ENCODE measurements at places on chromosomes 13 and 19.

DNA sequence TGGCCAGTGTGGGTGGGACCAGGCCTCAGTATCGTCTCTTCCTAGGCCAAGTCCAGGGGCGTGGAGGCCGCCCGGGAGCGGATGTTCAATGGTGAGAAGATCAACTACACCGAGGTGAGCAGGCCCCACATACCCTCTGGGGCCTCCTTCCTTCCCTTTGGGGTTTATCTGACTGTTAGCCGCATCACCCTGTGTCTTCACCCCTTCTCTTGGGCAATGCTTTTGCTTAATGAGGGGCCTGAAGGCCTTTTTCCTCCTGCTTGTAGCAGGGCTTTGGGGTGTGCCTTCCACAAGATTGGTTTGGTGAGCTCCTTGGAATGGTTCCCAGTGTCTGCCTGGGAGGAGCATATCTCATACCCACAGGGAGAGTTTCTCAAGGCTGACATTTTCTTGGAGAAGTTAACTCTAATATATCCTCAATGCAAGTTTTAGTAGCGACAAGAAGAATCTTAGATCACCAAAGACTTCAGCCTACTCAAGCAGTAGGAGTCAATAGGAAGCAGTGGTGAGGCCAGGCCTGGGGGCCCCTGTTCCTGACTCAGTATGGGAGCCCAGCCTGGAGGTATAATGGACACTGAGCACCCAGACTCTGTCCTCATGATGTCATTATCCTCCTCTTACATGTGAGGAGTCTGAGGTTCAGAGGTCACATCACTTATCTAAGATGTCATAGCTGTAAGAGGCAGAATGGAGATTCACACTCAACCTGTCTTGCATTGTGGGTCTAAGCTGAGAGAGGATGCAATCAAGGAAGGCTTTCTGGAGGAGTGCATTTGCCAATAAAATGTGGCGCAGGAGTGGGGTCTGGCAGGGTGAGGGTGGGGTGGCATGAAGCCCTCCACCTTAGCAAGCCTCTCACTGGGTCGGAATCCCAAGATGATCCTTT lies 2.0 kb downstream of the GPI start:
- no peak for DNase-seq

DNA sequence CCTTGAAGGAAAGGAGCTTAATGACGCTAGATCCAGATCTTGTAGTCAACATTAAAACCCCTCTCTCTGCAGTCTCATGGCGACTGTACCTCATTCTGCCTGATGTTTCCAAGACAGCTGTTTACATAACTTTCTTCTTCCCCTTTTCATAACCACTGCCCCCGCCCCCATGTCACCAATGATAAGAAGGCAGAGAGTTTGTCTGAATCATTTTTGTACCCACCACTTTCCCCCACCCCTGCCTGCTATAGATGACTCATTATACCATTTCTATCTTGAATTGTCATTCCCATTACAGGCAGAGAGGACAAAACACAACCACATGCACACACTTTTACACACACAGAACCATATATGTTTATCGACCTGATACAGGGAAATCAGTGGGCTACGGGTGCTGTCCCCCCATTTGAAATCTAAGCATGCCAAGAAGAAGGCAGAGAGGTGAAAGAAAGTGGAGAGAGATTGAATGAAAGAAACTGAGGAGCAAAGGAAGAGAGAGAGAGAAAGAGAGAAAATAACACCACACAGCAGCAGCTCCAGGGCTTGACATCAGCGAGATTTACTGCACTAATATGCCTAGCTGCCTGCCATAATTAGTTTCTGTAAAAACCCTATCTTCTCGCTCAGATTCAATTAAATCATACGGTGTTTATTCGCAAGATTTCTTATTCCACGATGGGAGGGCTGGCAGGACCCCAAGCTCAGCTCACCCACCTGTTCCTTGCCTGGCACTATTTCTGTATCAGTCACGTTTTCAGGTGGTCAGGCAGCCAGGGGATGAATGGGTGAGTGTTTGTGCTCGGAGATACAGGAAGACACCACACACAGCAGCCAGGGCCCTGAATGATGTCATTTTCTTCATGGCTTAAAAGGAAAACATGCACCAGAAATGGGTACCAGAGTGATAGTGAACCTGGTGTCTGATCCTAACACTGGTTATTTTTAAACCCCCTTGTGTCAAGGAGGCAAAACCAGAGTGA lies 114.3 kb upstream of the SERP2 start:
- DNase-seq: no peak

GRCh38 chr19:35557539-35558399 lies 5.7 kb downstream of the ATP4A start:
- no peak for DNase-seq

- DNase-seq: no peak
These were observed 21.7 kb upstream of the FBXL3 start for GRCh38 chr13:77048681-77049080.

DNA sequence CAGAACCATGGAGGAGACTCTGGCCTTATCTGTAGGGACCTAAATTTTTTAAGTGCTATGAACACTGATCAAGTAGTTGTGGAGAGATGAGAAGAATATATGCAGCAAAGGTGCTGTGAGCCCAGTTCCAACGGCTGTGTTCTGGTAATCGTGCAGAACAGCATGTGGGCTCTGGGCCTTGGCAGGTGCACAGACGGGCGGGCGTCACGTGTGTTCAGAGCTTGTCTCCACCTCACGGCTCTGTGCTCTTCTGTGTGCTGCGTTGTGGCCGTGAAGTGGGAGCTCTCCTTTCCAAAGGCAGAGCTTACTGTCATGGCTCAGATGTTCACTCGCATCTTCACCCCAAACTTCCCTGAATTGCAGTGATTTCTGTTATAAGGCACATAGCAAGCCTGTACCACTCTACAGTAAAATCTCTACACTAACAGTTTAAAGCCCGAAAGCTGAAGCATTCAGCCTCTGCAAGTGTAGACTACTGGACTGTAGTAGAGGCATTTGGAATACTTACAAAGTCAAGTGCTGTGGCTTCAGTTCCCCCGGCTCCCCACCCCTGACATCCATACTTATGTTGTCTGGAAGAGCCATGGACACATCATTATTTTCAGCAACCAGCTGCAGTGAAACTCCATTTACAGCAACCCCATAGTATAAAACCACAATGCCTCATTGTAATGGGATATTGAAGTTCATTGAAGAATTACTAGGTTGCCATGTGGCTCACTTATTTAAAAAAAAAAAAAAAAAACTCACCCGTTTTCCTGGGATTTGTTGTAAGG lies 27.5 kb upstream of the TEX29 start:
- no peak for DNase-seq

- no peak for DNase-seq
These were observed 224.6 kb upstream of the GPC6 start for GRCh38 chr13:93001866-93002461.

DNA sequence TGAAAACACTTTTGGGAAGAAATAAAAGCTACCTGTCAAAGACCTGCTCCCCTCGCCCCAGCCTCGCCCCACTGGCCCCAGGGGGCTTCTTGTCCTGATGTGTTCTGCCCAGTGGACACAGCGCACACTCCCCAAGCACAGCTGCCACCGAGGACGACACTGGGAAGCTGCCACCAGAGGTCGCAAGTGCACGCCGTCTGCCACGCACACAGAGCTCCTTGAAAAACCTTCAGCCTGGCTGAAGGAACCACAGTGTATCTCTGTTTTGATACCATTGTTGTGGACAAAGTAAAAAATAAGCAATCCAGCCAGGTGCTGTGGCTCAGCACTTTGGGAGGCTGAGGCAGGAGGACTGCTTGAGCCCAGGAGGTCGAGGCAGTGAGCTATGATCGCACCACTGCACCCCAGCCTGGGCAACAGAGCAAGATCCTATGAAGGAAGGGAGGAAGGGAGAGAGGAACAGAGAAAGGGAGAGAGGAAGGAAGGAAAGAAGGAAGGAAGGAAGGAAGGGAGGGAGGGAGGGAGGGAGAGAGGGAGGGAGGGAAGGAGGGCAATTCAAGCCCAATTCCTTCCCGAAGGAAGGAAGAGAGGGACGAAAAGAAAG lies 57.3 kb downstream of the CEBPG start:
- DNase-seq: no peak

GRCh38 chr13:69363360-69363759 lies 744.3 kb upstream of the ATXN8OS start:
- DNase-seq: no peak

GRCh38 chr13:31330236-31330635 lies 130.5 kb downstream of the B3GLCT start:
- DNase-seq: no peak

GRCh38 chr13:77497835-77498234 lies 37.7 kb upstream of the SCEL start:
- no peak for DNase-seq

DNA sequence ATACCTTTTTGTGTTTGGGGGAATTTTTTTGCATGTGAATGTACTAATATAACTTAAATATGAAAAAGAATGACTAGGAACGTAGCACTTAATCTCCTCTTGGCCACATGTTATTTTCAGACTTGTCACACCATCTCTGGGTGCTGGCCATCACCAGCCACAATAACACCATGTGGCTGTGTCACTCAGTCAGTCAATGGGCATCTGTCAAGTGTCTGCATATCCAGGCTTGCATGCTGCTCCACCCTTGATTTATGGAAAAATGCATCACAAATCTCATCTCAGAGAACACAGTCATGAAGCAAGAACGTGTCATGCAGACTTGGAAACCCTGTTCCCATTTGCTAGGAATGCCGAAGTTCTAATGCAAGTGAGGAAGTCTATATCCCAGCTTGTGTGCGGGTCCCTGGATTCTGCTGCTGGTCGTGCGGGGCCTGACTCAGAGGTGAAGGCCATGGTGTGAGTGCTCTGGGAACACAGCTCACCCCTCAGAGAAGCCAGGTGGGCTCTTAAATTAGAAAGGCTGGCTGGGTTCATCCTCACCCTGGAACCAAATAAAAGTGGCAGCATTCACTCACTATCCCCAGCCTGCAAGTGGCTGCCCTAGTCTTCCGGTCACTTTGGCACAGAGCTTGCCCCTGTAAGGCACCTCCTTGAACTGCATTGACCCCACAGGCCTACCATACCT lies 53.6 kb upstream of the ARHGEF7 start:
- no peak for DNase-seq

DNA sequence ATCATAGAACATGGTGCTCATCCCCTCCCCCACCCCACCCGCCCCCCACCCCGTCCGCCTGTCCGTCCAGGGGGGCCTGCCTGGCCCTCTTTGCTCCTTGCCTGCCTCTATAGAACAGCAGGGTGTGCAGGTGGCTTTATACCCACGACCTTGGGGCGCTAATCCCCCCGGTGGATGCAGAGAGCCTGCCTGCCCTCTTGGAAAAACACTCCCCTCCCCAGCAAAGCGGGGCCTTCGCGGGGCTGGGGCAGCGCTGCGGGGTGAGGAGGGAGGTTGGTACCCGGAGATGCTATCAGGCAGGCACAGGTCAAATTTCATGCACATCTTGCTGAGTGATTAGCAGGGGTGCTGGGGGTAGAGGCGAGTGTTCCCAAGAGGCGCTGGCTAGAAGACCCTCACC lies 21.9 kb downstream of the RFX1 start:
- DNase-seq: no peak

DNA sequence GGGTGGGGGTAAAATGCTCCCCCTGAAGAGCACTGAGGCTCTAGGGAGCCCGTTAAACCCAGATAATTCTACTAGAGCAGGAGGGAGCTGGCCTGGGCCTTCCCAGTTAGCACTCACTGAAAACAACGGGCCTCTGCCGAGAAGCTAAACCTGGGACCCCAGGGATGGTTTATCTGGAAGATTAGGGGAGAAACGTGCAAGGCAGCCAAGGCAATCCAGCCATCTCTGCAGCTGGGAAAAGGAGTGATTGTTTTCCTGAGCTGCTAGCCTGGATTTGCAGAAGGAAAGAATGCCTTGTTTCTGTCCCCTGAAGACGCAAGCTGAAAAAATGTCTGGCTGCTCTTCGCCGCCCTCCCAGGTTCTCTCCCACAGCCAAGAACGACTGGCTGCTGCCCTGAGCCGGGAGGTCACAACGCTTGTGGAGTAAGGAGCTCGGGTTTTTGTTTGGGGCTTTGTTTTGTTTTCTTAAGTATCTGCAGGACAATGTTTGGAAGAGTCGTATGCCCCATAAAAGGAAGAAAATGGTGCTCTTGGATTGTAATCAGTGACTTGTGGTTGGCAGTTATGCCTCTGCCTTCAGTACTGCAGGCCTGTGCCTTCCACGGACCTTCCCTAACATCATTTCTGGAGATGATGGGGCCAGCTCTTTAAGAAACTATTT lies 31.5 kb downstream of the COL4A2 start:
- no peak for DNase-seq

DNA sequence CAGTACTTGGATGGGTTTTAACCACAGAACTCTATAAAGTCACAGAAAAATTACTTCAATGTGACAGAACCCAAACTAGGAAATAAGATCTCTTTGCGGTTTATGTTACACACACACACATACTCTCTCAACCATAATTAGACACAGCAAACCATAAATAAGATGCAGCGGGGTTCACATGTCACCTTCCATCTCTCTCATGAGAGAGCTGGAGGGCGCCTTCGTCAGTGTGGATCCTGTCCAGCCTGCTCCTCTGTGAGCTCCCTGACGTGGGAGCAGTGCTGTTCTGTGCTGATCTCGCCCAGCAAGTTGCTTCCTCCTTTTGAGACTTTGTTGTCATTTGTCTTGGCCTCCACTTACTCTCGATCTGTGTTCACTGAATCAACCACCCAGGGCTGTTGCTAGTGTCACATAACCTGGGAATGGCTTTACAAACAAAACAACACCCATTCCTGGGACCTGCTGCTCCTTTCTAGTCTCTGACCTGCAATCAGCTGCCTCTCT lies 204.9 kb upstream of the KL start:
- no peak for DNase-seq

DNA sequence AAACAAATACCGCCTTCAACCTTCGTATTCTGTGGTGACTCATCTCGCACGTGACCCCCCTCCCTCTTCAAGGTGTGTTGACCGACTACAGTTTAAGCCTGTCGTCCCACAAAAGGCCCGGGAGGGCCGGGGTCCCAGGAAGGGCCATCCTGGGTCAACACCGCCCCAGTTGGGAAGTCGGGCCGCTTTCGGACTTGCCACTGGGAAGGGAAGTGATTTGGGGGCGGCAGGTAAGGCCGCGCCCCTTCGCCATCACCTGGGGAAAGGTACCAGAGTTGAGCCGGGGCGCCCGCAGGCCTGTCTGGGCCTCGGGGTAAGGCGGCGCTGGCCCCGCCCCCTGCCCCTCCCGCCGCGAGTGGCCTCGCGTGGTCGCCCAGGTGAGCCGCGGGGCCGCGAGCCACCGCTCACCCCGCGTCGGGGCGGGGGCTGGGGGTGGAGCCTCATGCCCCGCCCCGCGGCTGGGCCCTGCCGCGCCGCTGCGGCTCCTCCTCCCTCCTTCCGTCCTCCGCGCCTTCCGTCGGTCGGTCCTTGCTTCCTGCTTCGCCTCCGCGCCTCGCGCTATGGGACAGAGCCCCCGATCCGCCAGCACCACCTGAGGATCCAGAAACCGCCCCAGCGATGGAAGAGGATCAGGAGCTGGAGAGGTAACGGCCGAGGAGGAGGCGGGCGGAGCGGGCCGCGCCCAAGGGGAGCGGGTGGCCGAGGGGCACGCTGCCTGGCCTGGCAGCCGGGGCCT lies at the start of gene POLR1D:
TSS of gene POLR1D (plus strand) at position 527 of the 736 bp plus-strand sequence. CDS start at position 619, 92 bp downstream.
- DNase-seq: no peak

DNA sequence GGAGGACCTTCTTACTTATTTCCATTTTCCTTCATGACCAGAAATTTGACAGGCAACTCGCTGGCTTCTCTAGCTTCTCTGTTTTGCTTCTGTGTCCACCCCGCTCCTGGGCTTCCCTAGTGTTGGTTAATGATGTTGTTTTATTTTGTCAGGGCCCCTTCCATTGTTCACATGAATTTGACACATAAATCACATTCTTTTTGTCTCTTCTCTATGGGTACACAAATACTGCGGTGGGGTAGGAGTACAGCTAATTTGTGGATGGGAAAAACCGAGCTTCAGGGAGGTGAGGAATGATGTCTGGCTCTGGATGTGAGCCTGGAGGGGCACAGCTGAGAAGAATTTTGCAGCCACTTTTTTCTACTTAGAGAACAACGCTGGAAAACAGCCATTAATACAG lies 199.8 kb downstream of the DNAJC15 start:
- no peak for DNase-seq

Measured in HS-5 (cell line).